NCI-H748 treated with DMSO at 0.1 percent for 48 hours (cell line): ENCODE measurements at places on chromosomes 1 and 21.
A peak's percentile ranks its signal among the peaks of the same experiment; 100 is the strongest.

GRCh38 chr1:12565094-12565965, 52.7 kb downstream of the DHRS3 start:
- DNase-seq, result no peak

GRCh38 chr1:65512967-65513780, 92.7 kb downstream of the LEPR start:
- DNase-seq, result no peak

DNA sequence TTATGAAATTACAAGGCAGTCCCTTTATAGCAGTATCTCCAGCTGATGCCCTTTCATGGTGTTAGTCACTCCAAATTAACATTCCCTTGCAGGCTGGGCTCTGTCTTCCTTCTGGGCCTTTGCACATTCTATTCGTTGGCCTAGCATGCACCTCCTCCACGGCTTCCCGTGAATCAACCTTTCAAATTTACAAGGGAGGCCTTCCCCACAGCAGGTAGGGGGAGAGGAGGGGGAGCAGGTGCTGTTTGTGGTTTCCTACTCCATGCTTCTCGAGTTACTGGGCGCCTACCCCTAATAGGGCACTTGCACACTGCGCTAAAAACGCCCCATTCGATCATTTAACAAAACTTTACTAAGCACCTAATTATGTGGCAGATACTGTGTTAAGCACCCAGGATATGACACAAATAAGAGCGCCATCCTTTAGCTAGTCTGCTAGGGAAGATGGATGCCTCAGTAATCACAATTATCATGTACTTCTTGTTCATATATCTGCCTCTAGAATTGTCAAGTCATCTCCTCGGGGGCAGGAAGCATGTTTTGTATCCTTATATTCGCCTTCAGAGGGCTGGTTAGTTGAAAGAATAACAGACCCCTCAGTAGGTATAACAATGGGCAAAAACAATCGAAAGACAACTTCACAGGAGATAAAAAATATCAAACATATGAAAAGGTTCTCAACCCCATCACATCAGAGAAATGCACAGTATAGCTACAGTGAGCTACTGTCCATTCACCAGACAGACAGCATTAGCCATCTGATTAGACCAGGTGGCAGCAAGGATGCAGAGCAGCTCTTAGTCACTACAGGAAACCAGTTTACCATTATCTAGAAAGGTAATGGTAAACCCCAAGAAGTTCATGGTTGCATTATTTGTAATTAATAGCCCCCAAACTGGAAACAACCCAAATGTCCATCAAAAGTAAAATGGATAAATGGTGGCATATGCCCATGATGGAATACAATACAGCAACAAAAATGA, 1.7 kb upstream of the ADAR start:
- peak; percentile 8 for DNase-seq

DNA sequence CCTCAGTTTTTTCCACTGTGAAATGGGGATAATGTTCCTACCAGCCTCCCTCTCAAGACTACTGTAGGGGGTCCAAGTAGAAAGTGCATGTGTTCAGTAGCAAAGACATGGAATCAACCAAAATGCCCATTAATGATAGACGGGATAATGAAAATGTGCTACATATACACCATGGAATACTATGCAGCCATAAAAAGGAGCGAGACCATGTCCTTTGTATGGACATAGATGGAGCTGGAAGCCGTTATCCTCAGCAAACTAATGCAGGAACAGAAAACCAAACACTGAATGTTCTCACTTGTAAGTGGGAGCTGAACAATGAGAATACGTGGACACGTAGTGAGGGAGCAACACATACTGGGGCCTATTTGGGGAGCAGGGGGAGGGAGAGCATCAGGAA, 6.1 kb upstream of the ZNF362 start:
- no peak for DNase-seq

GRCh38 chr1:74681001-74681400, 7.4 kb upstream of the ERICH3 start:
- DNase-seq, result no peak

DNA sequence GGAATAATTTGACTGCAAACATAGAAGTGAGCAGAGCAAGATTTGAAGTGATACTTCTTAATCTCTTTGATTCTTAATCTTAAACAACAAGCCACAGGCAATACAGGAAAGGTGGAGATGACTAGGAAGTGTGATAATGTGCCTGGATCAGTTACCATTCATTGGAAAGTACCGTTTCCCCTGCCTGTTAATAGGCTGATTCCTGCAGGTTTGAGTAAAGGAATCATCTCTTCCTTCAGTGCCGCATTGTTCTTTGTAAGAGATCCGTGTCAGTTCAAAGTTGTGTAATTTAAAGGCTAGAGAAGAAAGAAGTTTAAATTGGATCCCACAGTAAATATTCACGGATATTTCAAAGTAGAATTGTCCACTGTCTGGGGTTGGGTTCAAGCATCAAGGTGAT, 43.5 kb upstream of the BCL10 start:
- no peak for DNase-seq

GRCh38 chr21:17387030-17387617, 125.7 kb upstream of the CXADR start:
- peak; percentile 77 for DNase-seq

DNA sequence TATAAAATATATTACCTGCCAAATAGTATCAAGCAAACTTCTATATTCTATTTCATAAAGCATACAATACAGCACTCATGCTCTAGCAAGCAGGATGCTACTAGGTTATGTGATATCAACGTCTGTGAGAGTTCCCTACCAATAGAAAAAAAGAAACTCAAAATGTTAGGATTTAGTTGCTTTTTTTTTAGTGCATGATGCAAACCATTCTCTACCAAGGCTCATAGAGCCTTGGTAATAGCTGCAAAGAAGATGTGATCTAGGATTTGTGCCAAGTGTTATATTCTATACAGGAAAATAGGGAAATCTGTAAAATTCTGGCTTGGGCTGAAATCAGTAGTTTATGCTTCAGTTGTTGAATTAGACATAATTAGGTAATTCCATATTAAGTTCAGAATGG, 394.4 kb downstream of the DSCAM start:
- DNase-seq, result no peak

DNA sequence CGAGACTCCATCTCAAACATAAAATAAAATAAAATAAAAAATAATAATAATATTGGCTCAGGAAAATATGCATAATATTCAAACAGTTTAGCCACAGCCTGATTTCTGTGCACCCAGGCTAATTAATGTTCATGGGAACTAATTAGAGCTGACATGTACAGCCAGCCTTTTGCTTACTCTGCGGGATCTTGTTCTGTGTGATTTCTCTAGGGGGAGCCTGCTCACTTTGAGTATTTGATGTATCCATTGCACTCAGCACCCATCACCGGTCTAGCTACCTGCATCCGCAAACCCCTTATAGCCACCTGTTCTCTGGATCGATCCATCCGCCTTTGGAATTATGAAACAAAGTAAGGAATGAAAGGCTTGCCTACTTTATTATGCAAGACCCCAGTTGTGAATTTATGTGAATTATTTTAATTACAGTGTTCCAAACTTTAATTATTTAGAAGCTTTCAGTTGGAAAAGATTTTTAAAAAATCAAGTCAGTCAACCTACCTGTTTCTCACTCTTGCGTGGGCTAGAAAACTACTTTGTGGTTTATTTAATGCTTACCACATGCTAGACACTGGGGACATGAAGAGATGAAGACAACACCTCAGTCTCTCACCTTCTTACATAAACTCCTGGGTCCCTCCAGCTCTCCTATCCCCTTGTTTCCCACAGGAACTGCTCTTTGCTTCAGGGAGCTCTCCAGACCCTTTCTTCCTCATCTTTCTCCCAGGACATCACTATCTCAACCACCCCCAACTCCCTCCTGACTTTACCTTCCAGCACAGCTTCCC, 25.4 kb downstream of the CFAP57 start:
- no peak for DNase-seq

- no peak for DNase-seq
These were observed 103.5 kb upstream of the ST6GALNAC5 start for GRCh38 chr1:76763738-76764137.

GRCh38 chr1:226912587-226913176, 27.4 kb upstream of the COQ8A start:
- DNase-seq, result no peak

GRCh38 chr1:31248276-31248675, 8.6 kb upstream of the NKAIN1 start:
- no peak for DNase-seq

DNA sequence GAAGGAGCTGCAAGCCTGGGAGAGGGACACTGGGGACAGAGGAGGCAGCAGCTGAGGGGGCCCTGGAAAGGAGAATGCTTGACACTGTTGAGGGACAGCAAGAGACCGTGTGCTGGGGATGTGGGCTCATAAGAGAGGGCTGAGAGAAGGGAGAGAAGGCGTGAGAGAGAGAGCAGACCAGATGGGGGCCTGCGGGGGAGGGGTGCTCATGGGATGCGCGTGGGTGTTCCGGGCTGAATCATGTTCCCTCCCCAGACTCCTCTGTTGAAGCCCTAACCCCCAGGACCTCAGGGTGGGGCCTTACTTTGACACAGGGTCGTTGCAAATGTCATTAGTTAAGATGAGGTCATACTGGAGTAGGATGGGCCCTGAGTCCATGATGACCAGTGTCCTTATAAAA, 40.8 kb downstream of the NTPCR start:
- no peak for DNase-seq

DNA sequence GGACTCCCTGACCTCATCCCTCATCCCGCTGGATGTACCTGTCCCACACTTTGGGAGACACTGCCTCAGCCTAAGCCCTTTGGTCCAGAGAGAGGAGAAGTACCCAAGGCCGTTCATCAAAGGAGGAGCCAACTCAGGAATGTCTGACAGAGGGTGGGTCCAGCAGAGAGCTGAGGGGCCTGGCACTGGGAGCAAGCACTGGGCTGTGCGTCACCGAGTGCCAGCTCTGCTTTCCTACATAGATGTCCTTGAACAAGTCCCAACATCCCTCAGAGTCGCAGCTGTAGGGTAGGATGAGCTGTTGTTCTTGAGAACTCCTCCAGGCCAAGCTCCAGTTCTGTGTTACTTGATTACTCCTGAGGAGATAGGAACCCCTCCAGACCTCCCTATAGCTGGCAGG, 68.8 kb upstream of the ACOT11 start:
- DNase-seq, result no peak

DNA sequence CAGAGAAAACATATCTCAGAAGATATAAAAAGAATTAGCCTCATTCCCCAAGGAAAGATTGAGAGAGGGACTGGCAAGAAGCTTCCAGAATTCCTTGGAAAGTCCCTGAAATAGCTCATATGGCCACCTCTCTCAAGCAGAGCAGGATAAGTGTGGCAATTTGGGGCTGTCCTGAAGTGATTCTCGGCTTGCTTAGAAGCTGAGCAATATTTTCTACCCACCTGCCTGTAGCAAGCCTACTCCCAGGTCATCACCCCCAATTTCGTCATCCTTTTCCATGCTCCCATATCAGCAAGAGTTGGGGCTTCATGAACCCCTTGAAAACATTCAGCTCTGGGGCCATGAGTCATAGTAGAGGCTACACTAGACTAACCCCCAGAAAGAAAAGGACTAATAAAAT, 131.5 kb downstream of the PLPP3 start:
- DNase-seq, result no peak

DNA sequence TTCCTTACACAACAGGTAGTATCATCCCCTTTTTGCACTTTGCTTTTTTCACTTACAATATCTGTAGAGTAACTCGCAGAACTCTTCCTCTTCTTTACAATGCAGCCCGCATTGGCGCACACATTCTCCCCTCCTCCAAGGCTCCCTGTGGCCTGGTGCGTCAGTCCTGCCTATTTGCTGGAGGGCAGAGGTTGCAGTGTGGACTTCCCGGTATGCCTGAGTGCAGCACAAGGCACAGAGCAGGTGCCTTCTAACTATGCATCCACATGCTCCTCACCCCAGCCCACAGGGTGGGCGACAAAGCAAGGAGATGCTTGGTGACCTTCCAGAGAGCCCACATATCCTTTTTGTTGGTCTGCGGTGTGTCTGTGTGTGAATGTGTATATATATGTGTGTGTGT, 53.3 kb downstream of the ARHGEF11 start:
- DNase-seq, result no peak

DNA sequence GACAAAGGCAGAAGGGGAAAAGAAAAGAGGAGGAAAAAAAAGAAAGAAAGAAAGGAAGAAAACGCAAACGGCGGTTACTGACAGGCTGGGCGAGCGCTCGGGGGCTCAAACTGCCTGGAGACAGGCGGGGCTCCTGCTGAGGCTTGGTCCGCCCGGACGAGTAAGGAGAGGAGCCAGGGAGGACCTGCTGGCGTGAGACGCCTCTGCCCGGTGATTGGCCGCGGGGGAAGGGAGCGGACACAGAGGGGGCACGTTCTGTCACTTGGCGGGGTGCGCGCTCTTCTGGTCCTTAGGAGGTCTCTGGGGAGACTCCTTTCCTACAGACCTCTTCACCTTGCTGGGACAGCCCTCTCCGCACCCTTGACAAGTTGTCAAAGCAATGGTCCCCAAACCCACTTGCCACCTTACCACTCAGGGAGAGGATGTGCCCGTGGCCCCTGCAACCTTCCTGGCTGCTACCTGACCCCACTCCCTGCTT, 791 bp upstream of the PIK3R3 start:
- peak; percentile 64 for DNase-seq

- DNase-seq, result no peak
These were observed 119.9 kb upstream of the LHX8 start for GRCh38 chr1:75014250-75014649.

GRCh38 chr1:29668551-29669157, 432.3 kb downstream of the PTPRU start:
- no peak for DNase-seq

DNA sequence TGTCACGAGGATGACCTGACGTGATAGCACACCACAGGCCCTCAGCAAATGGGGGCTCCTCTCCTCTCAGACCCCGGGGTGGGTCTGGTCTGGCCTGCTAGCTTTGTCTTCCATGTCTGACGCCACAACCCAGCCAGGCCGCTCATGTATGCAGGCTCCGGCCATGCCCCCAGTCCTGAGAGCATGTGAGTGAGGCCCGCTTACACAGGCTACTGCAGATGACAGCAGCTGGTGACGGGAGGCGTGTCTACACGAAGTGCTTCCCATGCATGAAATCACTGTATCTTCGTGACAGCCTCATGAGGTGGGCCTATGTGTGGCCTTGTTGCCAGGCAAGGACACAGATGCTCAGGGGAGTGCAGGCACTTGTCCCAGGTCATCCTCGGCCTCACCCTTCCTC, 16.4 kb downstream of the WNT4 start:
- DNase-seq, result no peak

- no peak for DNase-seq
These were observed 121.6 kb downstream of the SYT2 start for GRCh38 chr1:202588503-202589189.

- DNase-seq, result no peak
These were observed 18.7 kb downstream of the PSMB2 start for GRCh38 chr1:35622510-35623178.
